ENCODE measurements at places on chromosomes 13 and 19.

DNA sequence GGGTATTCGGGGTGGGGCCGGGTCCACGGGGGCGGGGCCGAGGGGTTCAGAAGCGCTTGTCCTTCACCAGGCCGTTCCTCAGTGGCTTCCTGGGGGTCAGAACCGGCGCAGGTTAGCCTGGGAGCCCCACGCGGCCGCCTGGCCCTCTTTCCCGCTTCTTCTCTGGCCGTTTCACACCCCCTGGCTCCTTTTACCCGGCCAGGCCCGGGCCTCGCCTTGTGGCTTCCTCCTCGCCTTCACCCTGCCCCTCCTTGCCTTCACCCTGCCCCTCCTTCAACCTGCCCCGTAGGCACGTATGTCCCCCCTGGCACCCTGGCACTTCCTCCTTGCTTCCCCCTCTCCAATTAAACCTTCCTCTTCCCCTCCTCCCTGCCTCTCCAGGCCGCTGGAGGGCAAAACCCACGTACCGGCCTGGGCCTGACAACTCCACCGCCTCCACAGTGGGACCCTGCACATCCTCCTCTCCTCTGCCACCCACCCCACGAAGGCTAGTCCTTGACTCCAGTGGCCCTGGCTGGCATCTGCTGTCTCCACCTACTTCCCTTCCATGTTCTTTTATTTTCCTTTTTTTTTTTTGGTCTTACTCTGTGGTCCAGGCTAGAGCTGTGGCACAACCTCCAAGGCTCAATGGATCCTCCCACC, 25.3 kb downstream of the CERS1 start:
- no peak for ATAC-seq

- ATAC-seq = no peak
Observed at GRCh38 chr19:48625891-48626327, 6.6 kb downstream of the SPHK2 start.

- peak; percentile 85 for ATAC-seq
Observed at GRCh38 chr13:46893798-46894560, 2.9 kb downstream of the HTR2A start.

- ATAC-seq = no peak
Observed at GRCh38 chr13:92362717-92363116, 863.9 kb upstream of the GPC6 start.

Measured in SK-N-SH treated with all-trans-retinoic acid at 6 μM for 48 hours (cell line).